ENCODE measurements at places on chromosomes 3 and 15.

DNA sequence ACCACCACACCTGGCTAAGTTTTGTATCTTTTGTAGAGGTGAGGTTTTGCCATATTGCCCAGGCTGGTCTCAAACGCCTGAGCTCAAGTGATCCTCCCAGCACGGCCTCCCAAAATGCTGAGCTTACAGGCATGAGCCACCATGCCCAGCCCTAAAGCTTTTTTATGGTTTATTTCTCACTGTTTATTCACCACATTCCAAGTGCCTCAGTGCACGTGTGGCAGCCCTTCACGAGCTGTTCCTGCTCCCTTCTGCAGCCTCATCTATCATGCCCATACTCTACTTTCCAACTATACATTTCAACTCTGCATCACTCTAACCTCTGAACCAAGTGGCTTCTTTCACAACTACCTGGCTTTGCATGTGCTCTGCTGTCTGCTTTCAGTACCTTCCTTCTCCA lies 17.9 kb upstream of the OSBPL11 start:
- no peaks in the 10 kb centered on the region for H3K27me3 ChIP-seq
- no peaks in the 10 kb centered on the region for H3K36me3 ChIP-seq
- H3K27ac ChIP-seq = no peak overlapping the region
- no peak overlapping the region for H3K4me3 ChIP-seq

- H3K27me3 ChIP-seq = no peaks in the 10 kb centered on the region
- DNase-seq = no peak
- H3K4me1 ChIP-seq = no peaks in the 10 kb centered on the region
- no peak overlapping the region for H3K27ac ChIP-seq
Measured at GRCh38 chr3:134666466-134666865, 15.6 kb upstream of the KY start.

GRCh38 chr3:107966276-107966675 lies 124.6 kb downstream of the CD47 start:
- no peaks in the 10 kb centered on the region for H3K27me3 ChIP-seq
- no peaks in the 10 kb centered on the region for H3K4me1 ChIP-seq
- H3K27ac ChIP-seq = no peak overlapping the region
- H3K4me3 ChIP-seq = no peak overlapping the region

DNA sequence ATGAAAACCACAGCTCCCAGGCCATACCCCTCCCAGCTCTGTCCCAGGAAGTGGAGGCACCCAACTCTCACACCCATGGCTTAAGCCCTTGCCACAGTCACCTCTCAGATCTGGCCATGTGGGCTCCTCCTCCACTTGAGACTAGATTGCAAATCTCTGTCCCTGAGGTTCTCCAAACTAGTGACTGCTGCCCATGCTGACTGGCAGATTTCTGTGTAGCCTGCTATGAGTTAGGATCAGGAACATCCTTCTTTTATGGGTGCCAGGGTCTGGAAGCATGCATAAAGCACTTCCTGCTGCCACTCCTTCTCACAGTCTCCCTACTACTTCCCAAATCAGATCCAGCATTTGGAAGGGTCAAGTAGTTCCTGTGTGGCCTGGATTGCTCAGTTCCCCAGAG lies 59.6 kb upstream of the GOLIM4 start:
- no peaks in the 10 kb centered on the region for H3K36me3 ChIP-seq
- H3K4me3 ChIP-seq = no peak overlapping the region
- no peaks in the 10 kb centered on the region for H3K4me1 ChIP-seq
- no peak for DNase-seq
- no peaks in the 10 kb centered on the region for H3K27me3 ChIP-seq
- H3K27ac ChIP-seq = no peak overlapping the region

DNA sequence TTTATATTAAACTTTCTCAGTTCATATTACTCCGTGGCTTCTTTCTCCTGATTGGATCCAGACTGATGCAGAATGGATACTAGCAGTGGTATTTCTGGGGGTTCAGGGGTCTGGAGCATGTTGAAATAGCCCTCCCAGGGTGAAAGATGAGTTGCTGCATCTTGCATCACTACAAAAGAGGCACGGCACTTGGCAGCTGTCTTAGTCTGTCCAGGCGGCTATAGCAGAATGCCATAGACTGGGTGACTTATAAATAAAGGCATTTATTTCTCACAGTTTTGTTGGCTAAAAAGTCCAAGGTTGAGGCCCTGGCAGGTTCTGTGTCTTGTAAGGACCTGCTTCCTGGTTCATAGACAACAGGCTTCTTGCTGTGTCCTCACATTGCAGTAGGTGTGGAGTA lies 660 bp upstream of the BCL2L10 start:
- no peak overlapping the region for H3K4me3 ChIP-seq
- DNase-seq = no peak
- no peak overlapping the region for H3K27ac ChIP-seq
- no peaks in the 10 kb centered on the region for H3K36me3 ChIP-seq
- peaks cover 38% of the 10 kb centered on the region for H3K27me3 ChIP-seq

- no peak for DNase-seq
- no peaks in the 10 kb centered on the region for H3K4me1 ChIP-seq
- no peaks in the 10 kb centered on the region for H3K36me3 ChIP-seq
- no peak overlapping the region for H3K4me3 ChIP-seq
- no peaks in the 10 kb centered on the region for H3K27me3 ChIP-seq
Measured at GRCh38 chr3:134284438-134284837, 33.8 kb upstream of the RYK start.

DNA sequence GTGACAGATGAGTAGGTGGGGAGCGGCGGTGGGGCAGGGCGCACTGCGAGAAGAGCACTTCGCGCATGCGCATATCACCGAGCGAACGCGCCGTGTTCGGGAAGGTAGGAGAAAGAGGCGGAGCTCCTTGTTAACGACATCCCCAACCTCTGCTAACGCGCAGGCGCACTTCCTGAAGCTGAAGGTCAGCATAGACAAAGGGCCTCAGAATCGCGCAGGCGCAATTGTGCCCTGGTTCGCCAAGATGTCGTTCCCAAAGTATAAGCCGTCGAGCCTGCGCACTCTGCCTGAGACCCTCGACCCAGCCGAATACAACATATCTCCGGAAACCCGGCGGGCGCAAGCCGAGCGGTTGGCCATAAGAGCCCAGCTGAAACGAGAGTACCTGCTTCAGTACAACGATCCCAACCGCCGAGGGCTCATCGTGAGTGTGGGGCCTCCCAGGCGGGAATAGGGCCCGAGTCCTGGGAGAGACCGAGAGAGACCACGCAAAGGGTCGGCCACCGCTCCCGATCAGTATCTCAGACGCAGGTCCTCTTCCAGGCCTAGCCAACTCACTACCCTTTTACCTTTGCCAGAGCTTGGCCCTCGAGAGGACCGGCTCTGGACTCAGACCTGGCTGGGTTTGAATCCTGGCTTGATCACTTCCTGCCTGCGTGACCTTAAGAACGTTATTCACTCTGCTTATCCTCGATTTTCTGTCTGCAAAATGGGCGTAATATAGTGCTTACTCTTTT lies at the start of gene NDUFB4:
Gene NDUFB4 (plus strand): TSS at position 221 of the 737 bp plus-strand sequence. CDS start 24 bp downstream, at position 245.
- peak within 1 kb of the TSS; percentile 80 for H3K4me3 ChIP-seq
- peaks cover 44% of the 10 kb centered on the region for H3K4me1 ChIP-seq
- peak; percentile 97 for DNase-seq
- H3K36me3 ChIP-seq = peaks cover 9% of the 10 kb centered on the region
- H3K27ac ChIP-seq = peak within 1 kb of the TSS; percentile 94

DNA sequence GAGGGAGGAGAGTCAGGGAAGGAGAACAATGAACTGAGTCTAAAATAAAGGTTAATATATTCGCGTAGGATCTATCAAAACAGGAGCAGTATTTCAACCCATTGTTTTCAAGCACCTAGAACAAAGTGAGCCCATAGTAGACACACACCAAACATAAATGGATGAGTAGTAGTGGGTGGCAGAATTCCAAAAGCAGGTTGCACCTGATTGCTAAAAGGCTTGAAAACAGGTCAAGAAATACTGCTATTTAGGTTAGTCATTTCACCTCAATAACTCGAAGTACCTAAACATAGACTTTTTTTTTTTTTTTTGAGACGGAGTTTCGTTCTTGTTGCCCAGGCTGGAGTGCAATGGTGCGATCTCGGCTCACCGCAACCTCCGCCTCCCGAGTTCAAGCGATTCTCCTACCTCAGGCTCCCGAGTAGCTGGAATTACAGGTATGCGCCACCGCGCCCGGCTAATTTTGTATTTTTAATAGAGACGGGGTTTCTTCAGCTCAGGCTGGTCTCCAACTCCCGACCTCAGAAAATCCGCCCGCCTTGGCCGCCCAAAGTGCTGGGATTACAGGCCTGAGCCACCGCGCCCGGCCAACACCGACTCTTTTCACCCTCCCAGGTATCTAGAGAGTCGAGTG lies 855 bp upstream of the ABHD5 start:
- H3K4me1 ChIP-seq = peaks cover 12% of the 10 kb centered on the region
- H3K4me3 ChIP-seq = peak overlapping the region; percentile 65
- no peaks in the 10 kb centered on the region for H3K27me3 ChIP-seq
- no peaks in the 10 kb centered on the region for H3K36me3 ChIP-seq
- DNase-seq = no peak

GRCh38 chr3:123859177-123859576 lies 25.0 kb downstream of the MYLK start:
- H3K27me3 ChIP-seq = no peaks in the 10 kb centered on the region
- no peaks in the 10 kb centered on the region for H3K36me3 ChIP-seq
- no peak overlapping the region for H3K4me3 ChIP-seq
- no peak for DNase-seq
- no peak overlapping the region for H3K27ac ChIP-seq
- no peaks in the 10 kb centered on the region for H3K4me1 ChIP-seq

GRCh38 chr3:40660554-40660953 lies 135.8 kb downstream of the ZNF621 start:
- H3K4me3 ChIP-seq = no peak overlapping the region
- H3K4me1 ChIP-seq = peaks cover 2% of the 10 kb centered on the region
- no peaks in the 10 kb centered on the region for H3K27me3 ChIP-seq
- no peaks in the 10 kb centered on the region for H3K36me3 ChIP-seq
- no peak for DNase-seq

DNA sequence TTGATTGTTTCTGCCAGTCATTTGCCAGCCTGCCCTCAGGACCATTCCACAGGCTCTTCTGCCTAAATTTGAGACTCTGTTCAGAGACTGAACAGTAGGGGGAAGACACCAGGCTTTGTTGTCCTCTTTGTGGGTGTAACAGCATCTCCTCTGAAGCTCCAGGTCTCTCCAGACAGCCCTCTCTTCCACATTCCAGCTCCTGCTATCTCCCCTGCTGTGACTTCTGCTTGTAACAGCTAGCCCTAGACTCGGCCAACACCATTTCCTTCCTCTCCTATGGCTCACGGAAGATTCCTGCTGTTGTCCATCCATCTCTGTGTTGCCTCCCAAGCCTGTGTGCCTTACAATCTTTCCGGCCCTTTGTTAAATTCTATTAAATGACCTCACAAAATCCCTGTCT lies 40.2 kb downstream of the SUCLG2 start:
- no peak overlapping the region for H3K4me3 ChIP-seq
- no peak overlapping the region for H3K27ac ChIP-seq
- H3K4me1 ChIP-seq = no peaks in the 10 kb centered on the region
- H3K36me3 ChIP-seq = peaks cover 4% of the 10 kb centered on the region

GRCh38 chr3:156790156-156790555 lies 36.0 kb upstream of the LEKR1 start:
- H3K27ac ChIP-seq = no peak overlapping the region
- H3K27me3 ChIP-seq = no peaks in the 10 kb centered on the region
- H3K4me3 ChIP-seq = no peak overlapping the region

GRCh38 chr3:121957674-121958415 lies 63.6 kb downstream of the SLC15A2 start:
- H3K27me3 ChIP-seq = no peaks in the 10 kb centered on the region
- DNase-seq = no peak
- no peak overlapping the region for H3K27ac ChIP-seq
- H3K4me3 ChIP-seq = no peak overlapping the region
- H3K4me1 ChIP-seq = no peaks in the 10 kb centered on the region

- no peaks in the 10 kb centered on the region for H3K27me3 ChIP-seq
- peaks cover 35% of the 10 kb centered on the region for H3K4me1 ChIP-seq
- peaks cover 1% of the 10 kb centered on the region for H3K36me3 ChIP-seq
- peak overlapping the region; percentile 96 for H3K27ac ChIP-seq
- peak; percentile 36 for DNase-seq
- peak overlapping the region; percentile 79 for H3K4me3 ChIP-seq
Measured at GRCh38 chr3:15206662-15207576, 873 bp downstream of the CAPN7 start.

DNA sequence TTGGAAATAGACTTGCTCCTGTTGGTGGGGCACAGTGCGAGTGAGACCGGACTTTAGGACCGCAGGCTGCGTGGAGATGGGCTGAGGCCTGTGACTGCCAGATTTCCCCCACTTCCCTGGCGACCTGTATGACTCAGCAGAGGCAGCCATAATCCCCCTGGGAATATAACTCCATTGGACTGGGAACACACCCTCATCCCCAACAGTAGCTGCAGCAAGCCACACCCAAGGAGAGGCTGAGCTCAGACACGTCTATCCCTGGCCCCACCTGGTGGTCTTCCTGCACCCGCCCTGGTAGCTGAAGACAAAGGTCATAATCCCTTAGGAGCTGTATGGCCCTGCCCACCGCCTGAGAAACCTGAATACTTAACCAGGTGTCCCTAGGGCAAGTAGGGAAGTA lies 42.6 kb downstream of the DZIP1L start:
- no peak overlapping the region for H3K27ac ChIP-seq
- no peaks in the 10 kb centered on the region for H3K4me1 ChIP-seq
- H3K36me3 ChIP-seq = no peaks in the 10 kb centered on the region
- no peaks in the 10 kb centered on the region for H3K27me3 ChIP-seq
- no peak for DNase-seq
- no peak overlapping the region for H3K4me3 ChIP-seq

GRCh38 chr15:26087395-26087794 lies 224.3 kb upstream of the ATP10A start:
- no peaks in the 10 kb centered on the region for H3K36me3 ChIP-seq
- H3K4me3 ChIP-seq = no peak overlapping the region
- no peak overlapping the region for H3K27ac ChIP-seq
- no peak for DNase-seq
- no peaks in the 10 kb centered on the region for H3K27me3 ChIP-seq
- no peaks in the 10 kb centered on the region for H3K4me1 ChIP-seq

GRCh38 chr15:92812271-92812670 lies 87.9 kb upstream of the CHD2 start:
- H3K27ac ChIP-seq = peak overlapping the region; percentile 96
- no peaks in the 10 kb centered on the region for H3K36me3 ChIP-seq
- H3K4me1 ChIP-seq = peaks cover 26% of the 10 kb centered on the region
- peak; percentile 44 for DNase-seq

- no peak overlapping the region for H3K4me3 ChIP-seq
- no peak overlapping the region for H3K27ac ChIP-seq
Measured at GRCh38 chr3:94083261-94083660, 20.4 kb downstream of the NSUN3 start.

GRCh38 chr15:94453227-94453988 lies 222.0 kb downstream of the MCTP2 start:
- H3K36me3 ChIP-seq = no peaks in the 10 kb centered on the region
- no peaks in the 10 kb centered on the region for H3K4me1 ChIP-seq
- H3K27me3 ChIP-seq = no peaks in the 10 kb centered on the region
- H3K27ac ChIP-seq = no peak overlapping the region

GRCh38 chr3:194738254-194739093 lies 52.8 kb downstream of the FAM43A start:
- H3K27me3 ChIP-seq = peaks cover 3% of the 10 kb centered on the region
- H3K4me3 ChIP-seq = no peak overlapping the region
- H3K27ac ChIP-seq = no peak overlapping the region

DNA sequence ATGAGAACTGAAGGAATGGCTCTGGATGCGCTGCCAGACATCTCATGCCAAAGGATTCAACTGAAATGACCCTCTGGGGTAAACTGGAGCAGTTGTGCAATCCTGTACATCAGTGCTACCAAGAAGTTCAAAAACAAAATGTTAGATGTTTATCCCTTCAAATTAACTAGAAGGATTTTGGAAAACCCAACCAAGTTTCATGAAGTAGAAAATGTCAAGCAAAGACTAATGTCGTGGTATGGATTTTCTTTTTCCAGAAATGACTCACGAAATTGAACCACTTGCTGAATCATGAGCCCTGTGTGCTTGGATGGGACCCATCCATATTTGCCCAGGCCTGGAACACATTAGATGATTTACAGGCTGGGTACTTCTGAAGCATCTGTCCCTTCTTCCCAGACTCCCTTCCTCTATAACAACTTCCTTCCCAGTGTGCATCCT lies 101.6 kb downstream of the LRTM1 start:
- no peaks in the 10 kb centered on the region for H3K27me3 ChIP-seq
- H3K27ac ChIP-seq = no peak overlapping the region
- no peak overlapping the region for H3K4me3 ChIP-seq
- DNase-seq = no peak

Data from transverse colon (tissue), 4 donors.